ENCODE measurements at places on chromosomes 3 and 15. TPM values are rescaled to one million over a fixed set of nuclear protein-coding genes. Genes with fewer than 3 reads are reported as not detected.

The CHRM5 gene
- total RNA-seq = not detected

DNA sequence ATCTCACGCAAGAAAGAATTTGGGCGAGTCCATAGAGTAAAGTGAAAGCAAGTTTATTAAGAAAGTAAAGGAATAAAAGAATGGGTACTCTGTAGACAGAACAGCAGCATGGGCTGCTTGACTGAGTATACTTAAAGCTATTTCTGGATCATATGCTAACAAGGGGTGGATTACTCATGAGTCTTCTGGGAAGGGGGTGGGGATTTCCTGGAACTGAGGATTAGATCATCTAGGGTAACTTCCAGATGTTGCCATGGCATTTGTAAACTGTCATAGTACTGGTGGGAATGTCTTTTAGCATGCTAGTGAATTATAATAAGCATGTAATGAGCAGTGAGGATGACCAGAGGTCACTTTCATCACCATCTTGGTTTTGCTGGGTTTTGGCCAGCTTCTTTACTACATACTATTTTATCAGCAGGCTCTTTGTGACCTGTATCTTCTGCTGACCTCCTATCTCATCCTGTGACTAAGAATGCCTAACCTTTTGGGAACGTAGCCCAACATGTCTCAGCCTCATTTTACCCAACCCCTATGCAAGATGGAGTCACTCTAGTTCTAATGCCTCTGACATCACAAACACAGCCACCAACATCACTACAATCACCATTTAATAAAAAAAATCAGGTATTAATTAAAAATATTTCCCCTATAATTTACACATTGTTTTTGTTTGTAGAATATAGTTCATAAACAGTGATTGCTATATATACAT, 890.7 kb upstream of the EPHA6 start:
- DNase-seq = no peak

GRCh38 chr15:29570948-29571791, 251.1 kb downstream of the TJP1 start:
- DNase-seq = peak; percentile 41

GRCh38 chr3:30319713-30320112, 286.7 kb upstream of the TGFBR2 start:
- no peak for DNase-seq

The STRIT1 gene
- total RNA-seq = not detected

The ZNF660 gene
- total RNA-seq = 0.65 TPM

DNA sequence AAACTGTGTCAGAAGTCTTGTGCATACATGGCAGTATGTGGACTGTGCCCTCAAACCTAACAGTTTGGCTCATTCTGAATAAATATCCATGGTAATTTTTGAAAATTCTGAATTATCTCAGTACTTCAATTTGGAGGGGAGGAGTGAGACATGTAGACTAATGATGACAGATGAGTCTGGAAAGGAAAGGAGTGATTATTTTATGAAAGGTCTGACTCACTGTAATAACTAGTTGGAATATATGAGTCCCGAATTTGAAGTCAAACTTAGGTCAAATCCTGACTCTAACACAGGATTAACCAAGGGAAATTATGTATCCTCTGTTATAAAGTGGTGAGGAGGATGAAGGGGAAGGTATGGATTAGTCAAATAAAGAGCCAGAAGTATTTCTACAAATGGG, 38.6 kb downstream of the SUCNR1 start:
- no peak for DNase-seq
